ENCODE measurements at places on chromosomes 11 and 22. TPM values are rescaled to one million over a fixed set of nuclear protein-coding genes. Genes with fewer than 3 reads are reported as not detected.

The RASSF10 gene
- total RNA-seq, result not detected

The PDGFD gene
- 37.4 TPM for total RNA-seq

The TEX12 gene
- total RNA-seq, result 0.36 TPM

The SLC1A2 gene
- 23.6 TPM for total RNA-seq

The ABCG4 gene
- total RNA-seq, result 0.08 TPM

The B3GAT1 gene
- not detected for total RNA-seq

The TIGD3 gene
- not detected for total RNA-seq

The PLAAT2 gene
- total RNA-seq, result not detected

The AIFM3 gene
- total RNA-seq, result 0.45 TPM

The OR6T1 gene
- not detected for total RNA-seq

The SYCE3 gene
- not detected for total RNA-seq
